ENCODE measurements at places on chromosomes 7 and 10.

DNA sequence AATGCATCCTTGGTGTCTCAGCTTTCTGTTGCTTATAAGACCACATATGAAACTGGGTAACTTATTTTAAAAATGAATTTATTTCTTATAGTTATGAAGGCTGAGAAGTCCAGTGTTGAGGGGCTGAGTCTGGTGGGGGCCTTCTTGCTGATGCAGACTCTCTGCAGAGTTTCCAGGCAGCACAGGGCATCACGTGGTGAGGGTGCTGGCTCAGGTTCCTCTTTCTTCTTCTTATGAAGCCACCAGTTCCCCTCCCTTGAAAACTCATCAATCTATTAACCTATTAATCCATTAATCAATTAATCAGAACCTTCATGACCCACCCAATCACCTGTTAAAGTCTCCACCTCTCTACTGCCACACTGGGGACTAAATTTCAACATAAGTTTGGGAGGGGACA lies 595.6 kb upstream of the NRP1 start:
- no peak for DNase-seq

- no peak for DNase-seq
These were observed 135.5 kb upstream of the FRMD4A start for GRCh38 chr10:14466257-14466656.

DNA sequence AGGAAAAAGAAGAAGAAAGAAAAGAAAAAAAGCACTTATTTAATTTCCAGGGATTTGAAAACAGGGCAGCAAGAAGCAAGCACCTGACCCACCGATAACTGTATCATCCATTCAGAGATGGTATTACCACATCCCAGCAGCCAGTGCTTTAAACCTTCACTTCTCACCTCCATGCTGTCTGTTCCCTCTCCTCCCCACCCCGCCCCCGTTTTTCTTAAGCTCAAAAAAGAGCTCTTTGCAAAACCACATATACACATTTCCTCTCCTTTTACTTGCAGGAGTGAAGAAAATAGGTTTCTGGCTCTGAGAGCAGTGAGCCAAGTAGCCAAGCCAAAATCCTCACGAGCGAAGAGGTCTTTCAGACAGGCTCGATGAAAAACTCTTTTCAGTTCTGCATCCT lies 2.2 kb downstream of the STOX1 start:
- DNase-seq: no peak

GRCh38 chr10:43461950-43462349 lies 25.0 kb downstream of the ZNF487 start:
- DNase-seq: no peak

DNA sequence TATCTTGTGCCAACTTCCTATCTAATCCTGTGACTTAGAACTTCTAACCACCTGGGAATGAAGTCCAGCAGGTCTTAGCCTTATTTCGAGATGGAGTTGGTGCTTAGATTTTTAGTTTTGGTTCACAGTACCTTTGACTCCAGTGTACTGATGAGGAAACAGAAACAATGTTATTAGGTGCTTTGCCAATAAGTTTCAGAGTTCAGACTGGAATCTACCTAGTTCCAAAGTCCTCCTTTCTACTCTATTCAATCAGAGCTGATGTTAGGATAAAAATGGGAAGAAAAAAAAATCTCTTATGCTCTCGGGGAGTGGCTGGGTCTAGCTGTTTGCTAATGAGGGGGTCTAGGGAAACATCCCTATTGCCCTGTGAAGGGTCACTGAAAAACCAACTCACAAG lies 606.3 kb upstream of the C7orf33 start:
- DNase-seq: no peak

DNA sequence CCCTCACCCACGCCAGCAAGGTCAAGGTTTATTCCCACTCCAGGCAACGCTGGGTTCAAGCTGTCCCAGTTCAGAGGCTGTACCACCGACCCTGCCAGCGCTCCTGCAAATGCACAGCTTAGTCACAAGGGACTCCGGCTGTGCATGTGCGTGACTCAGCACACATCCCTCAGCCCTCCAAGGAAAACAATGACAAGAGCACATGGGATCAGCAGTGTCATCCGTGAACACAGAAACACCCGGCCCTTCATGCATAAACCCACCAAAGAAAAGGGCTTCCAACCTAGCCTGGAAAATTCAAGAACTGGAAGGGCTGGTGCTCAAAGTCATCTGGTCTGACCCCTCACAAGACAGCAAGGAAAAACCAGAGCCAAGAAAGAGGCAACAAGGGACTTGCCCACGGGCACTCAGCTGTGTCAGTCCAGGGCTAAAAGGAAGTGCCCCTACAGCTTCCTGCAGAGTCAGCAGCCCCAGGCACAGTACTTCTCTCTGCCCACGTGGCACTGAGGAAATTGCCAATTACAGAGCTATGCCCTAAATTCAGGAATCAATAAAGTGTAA lies 106.1 kb downstream of the KCNMA1 start:
- peak; percentile 89 for DNase-seq

- no peak for DNase-seq
These were observed 37.7 kb downstream of the EN2 start for GRCh38 chr7:155495440-155496248.

- no peak for DNase-seq
These were observed 728.7 kb upstream of the GHITM start for GRCh38 chr10:83410570-83410969.

GRCh38 chr7:76261931-76262330 lies 40.5 kb upstream of the HSPB1 start:
- DNase-seq: no peak

DNA sequence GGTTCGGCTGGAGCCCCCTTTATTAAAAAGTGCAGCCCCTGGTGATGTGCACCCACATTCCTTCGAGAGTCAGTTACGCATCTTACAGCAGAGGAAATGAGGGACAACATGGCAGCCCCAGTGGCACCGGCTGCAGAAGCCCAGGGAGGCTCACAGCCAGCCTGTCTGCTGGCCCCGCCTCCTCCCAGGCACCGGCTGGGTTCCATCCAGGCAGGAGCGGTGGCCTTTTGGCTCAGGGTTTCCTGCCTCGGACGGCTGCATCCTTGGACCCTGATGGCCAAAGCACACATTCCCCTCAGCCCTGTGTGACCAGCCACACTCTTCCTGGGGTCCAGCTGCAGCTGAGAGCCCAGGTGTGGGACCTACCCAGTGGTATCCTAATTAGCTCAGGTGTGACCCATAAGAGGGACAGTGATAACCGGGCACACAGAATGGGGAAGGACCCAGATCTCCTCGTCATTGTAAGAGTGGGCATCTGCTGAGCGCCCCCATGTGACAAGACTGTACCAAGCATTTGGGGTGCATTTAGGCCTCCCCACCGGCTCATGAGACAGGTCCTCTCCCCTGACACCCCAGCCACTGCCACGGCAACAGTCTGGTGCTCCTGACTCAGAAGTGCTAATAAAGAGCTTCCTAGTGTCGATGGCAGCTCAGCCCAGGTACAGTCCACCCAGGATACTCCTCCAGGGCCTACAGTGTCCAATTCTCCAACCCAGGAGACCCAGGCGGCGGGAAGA lies 63.3 kb upstream of the CHST15 start:
- peak; percentile 64 for DNase-seq

DNA sequence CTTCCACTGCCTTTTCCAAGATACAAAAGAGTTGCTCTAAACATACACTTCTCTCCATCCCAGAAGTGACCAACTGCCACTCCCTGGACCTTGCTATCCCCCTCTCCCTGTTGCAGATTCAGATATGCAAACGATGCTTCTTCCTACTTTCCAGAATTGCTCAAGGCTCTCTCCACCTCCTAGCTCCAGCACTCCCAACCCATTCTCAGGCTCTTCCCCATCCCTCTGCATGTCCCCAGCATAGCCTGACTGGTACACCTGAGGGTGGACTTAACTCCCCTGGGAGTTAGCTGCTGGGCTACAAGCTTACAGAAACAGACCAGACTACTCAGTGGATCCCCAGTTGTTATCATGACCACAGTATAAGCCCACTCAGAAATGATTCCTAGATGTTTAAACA lies 27.6 kb downstream of the MKRN1 start:
- DNase-seq: no peak
